ENCODE measurements at places on chromosomes 3 and 15.

- no peak for DNase-seq
Observed at GRCh38 chr15:66833371-66833770, 131.3 kb downstream of the SMAD6 start.

GRCh38 chr15:37375519-37375918 is 275.2 kb upstream of the MEIS2 start:
- no peak for DNase-seq

DNA sequence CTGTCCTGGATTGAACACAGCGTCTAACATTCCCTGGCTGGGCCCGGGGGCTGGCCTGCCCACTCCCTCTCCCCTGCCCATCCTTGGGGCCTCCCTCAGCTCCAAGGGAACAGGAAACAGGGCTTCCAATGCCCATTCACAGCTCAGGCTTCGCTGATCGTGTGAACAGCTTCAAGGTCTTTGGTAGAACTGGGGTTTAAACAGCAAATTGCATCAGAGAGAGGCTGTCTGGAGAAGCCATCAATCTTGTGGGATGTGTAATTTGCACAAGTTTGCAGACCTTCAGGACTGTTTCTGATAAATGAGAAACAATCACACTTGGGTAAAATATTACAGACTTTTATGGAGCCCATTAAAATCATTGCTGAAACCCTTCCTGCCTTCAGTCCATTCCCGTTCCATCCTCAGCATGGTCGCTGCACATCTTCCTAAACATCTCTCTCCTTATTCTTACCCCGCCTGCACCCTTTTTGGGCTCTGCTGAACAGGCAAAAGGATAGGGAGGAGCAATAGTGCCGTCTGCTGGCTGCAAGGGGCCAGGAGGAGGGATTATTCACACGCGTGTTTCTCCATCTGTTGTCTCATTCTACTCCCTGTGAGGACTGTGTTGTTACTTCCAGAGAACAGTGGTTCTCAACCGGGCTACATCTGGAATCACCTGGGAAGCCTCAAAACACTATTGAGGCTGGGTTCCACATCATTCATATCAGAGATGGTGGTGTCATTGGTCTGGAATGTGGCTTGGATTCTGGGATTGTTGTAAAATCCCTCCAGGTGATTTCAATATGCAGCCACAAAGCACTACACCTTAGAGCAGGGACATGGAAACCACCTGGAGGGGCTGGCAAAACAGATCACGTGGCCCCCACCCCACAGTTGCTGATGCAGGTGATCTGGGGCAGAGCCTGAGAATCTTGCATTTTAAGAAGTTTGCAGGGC is 116.3 kb downstream of the CLSTN2 start:
- peak; percentile 4 for DNase-seq

DNA sequence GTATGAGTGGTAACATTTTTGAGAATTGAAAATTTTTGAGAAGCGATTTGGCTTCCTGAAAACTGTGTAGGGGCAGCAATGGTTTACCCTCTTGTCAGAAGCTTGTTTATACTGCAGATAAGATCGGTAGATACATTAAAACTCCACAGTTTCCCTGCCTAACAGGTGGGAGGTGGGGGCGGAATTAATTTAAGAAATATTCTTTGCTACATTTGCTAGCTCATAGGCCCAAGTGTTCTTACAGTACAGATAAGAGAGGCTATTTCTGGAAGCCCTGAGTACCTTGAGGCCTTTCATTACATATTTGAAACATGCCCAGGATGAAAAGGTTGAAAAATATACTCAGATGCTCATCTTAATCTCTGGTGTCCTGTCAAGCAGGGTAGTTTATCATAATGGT is 285.5 kb downstream of the UBE2E2 start:
- DNase-seq, result no peak

GRCh38 chr3:87161013-87161412 is 66.1 kb upstream of the CHMP2B start:
- DNase-seq, result no peak

- no peak for DNase-seq
Observed at GRCh38 chr3:14750650-14751049, 68.1 kb upstream of the FGD5 start.

- DNase-seq, result peak; percentile 65
Observed at GRCh38 chr15:80456517-80457492, 52.6 kb downstream of the ARNT2 start.

GRCh38 chr15:44034334-44034733 is 160.7 kb downstream of the FRMD5 start:
- DNase-seq, result no peak

DNA sequence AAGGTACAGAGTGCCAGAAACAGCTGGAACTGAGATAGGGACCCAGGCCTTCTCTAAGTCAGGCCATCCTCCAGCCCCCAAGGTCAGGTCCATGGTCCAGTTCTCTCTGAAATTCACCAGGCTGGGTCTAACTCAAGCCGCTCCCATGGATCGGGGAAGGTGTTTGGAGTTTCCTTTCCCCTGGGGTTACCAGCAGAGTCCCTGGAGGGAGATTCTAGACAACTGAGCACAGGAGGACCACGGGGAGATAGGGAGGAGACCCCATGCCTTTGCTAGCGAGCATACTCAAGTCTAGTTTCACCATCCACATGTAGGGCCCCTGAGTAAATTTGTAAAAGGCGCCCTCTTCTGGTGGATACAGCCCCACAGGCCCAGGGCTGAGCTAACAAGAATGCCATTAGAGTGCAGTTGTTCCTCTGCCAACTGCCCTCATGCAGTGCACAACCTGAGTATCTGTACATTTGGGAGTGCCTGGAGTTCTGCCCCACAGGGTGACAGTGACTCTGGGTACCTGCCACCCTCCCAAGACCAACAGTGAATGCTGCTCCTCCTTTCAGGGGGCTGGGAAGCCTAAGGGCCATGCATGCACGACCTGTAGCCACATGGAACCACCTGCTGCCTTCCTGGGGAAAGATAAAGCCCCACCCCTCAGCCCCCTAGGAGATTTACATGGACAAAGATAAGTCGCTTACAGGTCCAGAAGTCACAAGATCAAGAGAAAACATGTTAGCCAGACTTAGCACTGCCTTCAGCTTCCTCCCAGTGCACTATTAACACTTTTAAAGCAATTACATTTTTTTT is 89.0 kb downstream of the IQSEC1 start:
- DNase-seq, result peak; percentile 49

- no peak for DNase-seq
Observed at GRCh38 chr15:69504352-69505040, 51.9 kb downstream of the RPLP1 start.

DNA sequence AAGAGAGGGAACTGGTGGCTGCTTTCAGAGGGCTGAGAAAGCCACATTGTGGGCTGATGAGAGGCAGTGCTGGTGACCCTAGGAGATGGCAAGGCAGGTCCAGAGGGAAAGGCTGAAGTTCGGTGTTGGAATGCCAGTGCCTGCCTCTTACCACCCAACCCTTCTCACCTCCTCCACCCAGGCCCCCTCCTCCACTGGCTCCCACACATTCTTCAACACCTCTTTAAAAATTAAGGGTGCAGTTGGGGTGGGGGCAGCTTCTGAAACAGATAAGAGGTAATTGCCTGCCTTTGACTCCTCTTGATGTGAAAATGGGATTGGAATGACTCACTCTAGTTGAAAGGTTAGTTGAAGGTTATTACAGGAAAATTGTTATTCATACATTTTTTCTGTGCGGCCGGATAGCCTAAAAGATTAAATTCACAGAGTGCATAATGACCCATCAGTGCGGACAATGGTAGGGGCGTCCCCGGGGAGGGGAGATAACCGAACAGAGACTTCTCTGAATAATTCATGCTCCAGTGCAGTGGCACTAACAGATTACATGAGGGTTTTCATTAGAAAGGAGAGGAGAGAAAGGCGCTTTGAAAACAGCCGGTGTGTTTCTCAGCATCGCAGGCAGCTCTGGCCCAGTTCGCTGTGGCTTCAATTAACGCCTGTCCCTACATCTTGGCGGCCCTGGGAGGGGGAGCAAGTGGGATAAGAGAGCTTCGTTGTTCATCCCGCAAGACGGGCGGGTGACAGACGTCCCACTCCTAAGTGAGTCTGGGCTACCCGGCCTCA is 212.4 kb downstream of the TLE3 start:
- DNase-seq, result no peak

DNA sequence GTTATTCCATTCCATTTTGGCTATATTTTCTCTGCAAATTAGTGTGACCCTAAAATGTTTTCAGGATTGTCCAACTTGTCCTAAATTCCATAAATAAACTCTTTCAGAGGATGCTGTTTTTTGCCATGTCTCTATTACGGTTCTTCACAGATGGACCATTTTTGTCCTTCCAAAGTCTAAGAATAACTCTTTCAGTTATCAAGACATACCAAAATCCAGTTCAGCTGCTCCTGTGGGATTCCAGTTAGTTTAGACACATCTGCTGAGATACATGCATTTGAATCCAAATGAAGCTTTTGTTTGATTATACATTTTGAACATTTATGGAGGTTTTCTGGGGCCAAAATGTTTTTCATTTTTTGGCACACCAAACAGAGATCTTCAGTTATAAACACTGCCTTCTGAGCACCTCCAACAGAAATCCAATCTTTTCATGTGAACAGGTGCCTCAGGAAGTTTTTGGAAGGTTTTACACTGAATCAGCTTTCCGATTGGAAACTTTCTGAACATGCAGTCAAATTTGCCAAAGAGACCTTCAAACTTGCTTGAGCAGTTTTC is 80.7 kb downstream of the TIGIT start:
- no peak for DNase-seq

DNA sequence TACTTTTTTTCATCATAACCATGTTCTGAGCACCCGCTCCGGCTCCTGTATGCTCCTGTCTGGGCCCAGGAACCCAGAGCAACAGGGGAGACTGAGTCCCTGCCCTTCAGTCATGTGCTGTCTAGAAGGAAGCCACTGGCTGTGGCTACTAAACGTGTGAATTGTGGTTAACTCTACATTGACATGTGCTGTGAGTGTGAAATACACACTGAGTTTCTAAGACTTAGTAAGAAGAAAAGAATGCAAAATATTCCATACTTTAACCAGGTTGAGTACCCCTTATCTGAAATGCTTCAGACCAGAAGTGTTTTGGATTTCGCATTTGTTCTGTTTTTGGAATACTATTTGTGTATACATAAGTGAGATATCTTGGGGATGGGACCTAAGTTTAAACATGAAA is 42.8 kb upstream of the CGNL1 start:
- DNase-seq, result no peak

- DNase-seq, result no peak
Observed at GRCh38 chr3:115428841-115429240, 194.5 kb upstream of the GAP43 start.

DNA sequence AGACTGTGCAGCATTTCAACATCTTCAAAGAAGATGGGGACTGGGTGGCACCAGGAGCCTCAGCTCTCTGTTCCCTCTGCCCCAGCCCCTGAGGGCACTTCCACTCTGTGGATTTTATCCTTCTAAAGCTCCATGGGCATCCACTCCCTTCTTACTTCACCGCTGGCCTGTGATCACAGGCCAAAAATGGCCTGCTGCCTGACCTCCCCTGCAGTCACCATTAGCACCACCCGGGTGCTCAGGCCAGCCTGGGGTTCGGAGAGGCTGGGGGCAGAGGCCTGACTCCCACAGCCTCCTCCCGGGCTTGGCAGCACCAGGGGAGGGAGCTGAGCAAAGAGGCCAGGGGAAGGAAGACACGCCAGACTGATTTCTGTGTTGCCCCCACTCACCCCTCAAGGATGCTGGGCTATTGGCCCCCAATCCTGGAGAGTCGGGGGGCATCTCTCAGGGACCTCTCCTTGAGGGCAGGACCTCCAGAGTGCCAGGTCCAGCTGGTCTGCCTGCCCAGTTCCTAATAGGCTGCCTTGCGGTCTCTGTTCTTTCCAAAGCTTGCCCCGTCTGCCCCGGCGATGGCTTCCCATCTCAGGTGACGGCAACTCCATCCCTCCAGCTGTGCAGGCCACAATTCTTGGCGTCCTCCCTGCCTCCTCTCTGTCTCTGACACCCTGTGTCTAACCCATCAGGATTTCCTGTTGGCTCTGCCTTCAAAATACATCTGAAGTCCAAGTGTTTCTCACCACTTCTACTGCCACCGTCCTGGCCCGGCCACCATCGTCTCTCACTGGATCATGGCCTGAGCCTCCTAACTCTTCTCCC is 67.1 kb downstream of the EXOG start:
- no peak for DNase-seq

- DNase-seq, result no peak
Observed at GRCh38 chr3:58658508-58658907, 8.1 kb downstream of the FAM3D start.

GRCh38 chr3:52277972-52278509 is 408 bp downstream of the WDR82 start:
- DNase-seq, result peak; percentile 55

GRCh38 chr15:80207887-80208286 is 44.1 kb downstream of the CTXND1 start:
- DNase-seq, result peak; percentile 6

DNA sequence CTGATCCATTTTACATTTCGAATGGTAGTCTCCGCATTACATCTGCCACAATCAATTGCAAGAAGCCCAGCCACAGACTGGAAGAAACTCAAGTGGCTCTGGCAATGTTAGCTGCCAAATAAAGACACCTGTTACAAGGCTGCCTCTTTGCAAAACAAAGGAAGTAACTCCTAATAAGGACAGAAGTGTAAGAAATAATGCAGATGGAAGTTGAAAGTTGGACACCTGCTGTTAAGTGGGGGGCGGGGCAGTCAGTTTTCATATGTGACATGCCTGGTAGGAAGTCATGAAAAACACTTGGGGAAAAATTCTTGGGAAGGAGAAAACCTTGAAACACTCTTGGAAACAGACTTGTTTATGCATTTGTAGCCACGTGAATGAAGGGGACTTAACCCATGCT is 54.1 kb upstream of the ATP2C1 start:
- no peak for DNase-seq

- no peak for DNase-seq
Observed at GRCh38 chr15:42788725-42789124, 51.8 kb upstream of the CDAN1 start.

GRCh38 chr15:55802600-55803376 is 59.8 kb upstream of the PRTG start:
- DNase-seq, result no peak

DNA sequence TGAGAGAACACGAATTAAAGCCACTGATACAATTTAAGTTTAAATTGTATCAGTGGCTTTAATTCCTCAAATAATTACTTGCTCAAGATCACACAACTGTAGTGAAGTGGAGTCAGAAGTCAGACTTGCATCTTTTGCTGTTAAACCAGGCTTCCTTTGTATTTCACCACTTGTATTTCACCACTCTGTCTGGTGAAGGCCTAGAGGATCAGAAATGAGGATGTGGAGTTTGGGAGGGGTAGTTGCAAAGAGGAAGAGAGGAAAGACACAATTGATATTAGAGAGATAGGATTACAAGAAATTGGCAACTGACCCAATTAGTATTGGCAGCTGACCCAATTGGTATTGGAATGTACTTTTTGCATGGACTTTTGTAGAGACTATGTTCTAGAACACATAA is 288.1 kb upstream of the GPR149 start:
- no peak for DNase-seq

GRCh38 chr15:62165104-62165792 is at the start of gene C2CD4B:
TSS of gene C2CD4B (minus strand) at chr15:62165285. CDS start at chr15:62164984, 301 bp downstream.
- DNase-seq, result no peak

GRCh38 chr3:152048831-152049230 is 175.4 kb downstream of the SUCNR1 start:
- DNase-seq, result no peak

GRCh38 chr15:41561777-41562145 is 2.7 kb downstream of the TYRO3 start:
- DNase-seq, result no peak

- DNase-seq, result no peak
Observed at GRCh38 chr15:45891766-45892165, 256.9 kb downstream of the SQOR start.

Measured in LHCN-M2 (cell line).